CD4-positive, alpha-beta T cell treated with Interleukin-2 at 100 ng/mL for 4 hours (primary cell): ENCODE measurements at places on chromosomes 7 and 10.

DNA sequence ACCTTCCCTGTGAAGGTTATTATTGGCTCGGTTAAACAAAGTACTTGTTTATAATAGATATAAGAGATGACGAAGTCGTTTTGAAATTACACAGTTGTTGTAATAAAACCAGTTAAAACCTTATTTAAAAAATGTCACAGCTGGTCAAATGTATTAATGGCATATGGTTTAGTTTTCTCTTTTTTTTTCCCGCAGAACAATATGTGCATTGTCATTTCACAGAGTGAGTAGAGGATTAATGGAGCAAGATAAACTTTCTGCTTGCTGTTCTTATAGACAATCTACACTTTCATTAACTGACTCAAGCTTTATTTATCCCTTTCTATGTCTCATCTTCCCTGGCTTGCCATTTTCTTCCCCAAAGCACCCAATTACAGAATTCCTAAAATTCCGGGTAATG lies 404.3 kb upstream of the NPVF start:
- DNase-seq = no peak

- DNase-seq = no peak
Observed at GRCh38 chr7:80182630-80183276, 48.1 kb downstream of the GNAI1 start.

DNA sequence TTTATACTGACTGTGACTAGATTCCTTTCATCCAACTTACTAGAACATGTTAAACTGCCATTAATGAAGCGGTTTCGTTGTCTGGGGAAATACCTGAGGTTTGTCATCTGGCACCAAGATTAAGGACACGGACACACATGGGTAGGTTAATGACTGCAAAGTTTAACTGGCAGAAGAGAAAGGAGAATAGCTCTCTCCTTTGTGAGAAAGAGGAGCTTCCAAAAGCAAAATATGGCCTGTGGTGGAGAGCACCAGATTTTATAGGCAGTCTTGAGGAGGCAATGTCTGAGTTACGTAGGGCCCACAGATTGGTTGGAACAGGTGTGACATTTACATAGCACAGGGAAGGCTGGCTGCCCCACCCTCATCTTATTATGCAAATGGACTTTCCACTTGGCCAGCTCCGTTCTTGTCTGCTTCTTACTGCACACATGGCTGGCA lies 1193.0 kb upstream of the CELF2 start:
- DNase-seq = no peak

- DNase-seq = no peak
Observed at GRCh38 chr10:79165070-79165778, 96.5 kb downstream of the ZMIZ1 start.

DNA sequence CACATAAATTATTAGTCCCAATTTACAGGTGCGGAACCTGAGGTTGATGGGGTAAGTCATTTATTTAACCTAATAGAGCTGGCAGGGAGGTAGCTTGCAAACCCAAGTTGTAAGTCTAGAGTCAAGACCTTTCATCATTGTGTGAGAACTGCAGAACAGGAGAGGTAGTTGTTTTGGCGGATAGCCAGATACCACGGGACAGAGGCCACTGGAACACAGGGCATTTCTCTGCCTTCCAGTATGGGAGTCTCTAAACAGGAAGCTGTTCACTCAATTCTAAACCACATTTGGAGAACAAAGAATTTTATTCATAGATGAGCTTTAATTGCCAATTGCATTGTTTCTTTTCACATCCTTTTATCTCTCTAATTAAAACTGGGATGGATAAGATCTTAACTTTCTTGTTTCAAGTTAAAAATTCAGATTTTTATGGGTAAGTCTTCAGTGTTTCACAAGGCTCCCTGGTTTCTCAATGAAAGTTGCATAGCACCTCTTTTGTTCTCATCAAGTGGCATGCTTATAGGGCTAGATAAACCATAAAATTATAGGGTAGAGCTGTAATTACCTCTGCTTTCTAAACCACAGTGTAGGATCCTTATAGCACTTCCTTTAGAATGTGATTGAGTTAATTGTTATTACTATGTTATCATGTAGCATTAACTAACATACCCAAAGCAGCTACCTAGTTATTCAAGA lies 489.0 kb downstream of the GATA3 start:
- DNase-seq = no peak

- peak; percentile 54 for DNase-seq
Observed at GRCh38 chr7:107147464-107148393, 21.1 kb upstream of the HBP1 start.

GRCh38 chr10:47254611-47255010 lies 45.4 kb upstream of the GDF10 start:
- DNase-seq = no peak

- no peak for DNase-seq
Observed at GRCh38 chr7:120981888-120982615, 6.5 kb upstream of the CPED1 start.

DNA sequence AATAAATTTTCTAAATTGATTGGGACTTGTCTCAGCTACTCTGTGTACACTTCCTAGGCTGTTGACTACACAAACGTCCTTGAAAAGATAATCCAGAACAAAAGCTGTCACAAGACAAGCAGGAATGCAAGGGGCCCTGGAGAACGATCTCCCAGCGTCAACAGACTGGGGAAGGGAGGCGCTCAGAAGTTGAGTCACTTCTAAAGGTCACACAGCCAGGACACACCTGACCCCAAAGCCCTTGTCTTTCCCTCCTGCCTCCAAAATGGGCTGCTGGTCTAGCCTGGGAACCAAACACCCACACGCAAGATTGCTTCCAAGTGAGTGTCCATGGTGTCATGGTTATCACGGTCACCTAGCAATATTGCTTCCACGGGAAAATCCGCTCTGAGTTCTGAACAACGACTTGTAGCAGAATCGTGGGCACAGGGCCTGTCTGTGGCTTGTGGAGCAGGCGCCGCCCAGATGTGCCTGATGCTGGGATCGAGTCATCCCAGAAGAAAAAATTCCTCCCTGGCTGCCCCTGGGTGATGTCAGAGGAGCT lies 49.8 kb downstream of the SPOCK2 start:
- DNase-seq = no peak

GRCh38 chr7:116030651-116031276 lies at the start of gene TFEC:
TFEC (minus strand) TSS chr7:116030763; CDS start chr7:115984441, 46,322 bp downstream.
- DNase-seq = no peak

DNA sequence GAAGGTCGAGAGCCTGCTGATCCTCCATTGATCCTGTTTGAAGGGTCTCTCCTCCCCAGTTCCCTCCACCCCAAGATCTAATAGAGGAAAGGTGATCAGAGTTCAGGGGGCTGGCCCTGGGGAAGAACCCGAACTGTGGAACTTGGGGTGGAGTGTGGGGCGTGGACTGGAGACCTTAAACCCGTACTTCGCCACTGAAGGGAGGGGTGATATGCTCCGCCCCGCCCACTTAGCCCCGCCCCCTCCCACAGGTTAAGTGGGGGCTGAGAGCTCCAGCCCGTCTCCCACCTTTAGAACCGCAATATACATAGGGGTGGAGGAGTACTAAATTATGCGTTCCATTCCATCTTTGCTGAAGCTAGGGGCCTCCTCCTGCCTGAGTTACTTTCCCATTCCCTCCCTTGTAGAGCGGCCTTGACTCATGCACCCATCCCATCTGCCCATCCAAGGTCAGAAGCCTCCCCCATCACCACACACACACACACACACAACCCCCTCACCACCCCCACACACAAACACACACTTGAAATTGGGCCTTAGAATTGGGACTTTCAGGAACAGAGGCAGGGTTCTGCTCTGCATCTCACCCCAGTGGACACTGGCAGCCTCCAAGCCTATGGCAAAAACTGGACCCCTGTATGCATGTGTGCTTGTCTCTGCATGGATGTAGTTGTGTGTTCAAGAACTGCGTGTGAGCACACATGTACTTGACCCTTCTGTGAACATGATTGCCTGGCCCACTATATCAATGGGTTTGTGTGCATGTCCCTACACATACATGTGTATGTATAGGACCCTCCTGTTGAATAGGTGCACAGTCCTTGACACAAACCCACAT lies 991 bp downstream of the SEMA4G start:
- peak; percentile 17 for DNase-seq

GRCh38 chr10:123808906-123809305 lies 82.7 kb downstream of the CPXM2 start:
- DNase-seq = no peak

DNA sequence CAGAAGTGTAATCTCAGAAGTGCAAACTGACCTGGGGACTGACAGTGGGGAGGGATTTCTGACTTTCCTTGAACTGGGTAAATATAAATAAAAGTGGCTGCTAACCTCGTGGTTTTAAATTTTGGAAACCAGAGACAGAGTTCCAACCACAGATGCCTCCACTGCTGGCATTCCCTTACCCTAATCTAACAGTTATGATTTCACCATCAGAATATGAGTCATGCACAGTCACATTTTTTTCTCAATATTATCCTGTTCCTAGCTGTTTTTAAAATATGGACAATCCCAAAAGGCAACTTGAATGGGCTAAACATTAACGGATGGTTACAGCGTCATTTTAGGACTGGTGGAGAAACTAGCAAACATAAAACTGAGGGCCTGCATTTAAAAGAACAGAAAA lies 264.3 kb upstream of the INHBA start:
- DNase-seq = no peak

- DNase-seq = no peak
Observed at GRCh38 chr7:119522263-119522662, 750.7 kb upstream of the KCND2 start.

- no peak for DNase-seq
Observed at GRCh38 chr10:67770537-67770936, 67.5 kb downstream of the DNAJC12 start.

DNA sequence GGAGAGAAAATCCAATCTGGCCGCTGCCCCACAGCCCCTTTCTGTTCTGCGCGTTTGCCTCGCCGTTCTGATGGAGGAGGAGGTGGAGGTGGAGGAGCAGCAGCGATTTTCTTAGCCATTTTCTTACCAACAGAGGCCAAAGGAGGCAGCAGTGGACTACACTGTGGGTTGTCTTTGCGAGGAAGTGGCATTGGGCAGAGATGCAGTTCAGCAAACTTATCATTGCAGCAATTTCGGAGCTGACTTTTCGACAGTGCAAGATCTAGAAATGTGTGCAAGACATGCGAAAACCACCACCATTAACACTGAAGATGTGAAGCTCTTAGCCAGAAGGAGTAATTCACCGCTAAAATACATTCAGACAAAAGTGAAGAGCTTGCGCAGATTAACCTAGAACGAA lies 1.9 kb upstream of the ARL4A start:
- DNase-seq = peak; percentile 47
